ENCODE measurements at places on chromosomes 3 and 15.

DNA sequence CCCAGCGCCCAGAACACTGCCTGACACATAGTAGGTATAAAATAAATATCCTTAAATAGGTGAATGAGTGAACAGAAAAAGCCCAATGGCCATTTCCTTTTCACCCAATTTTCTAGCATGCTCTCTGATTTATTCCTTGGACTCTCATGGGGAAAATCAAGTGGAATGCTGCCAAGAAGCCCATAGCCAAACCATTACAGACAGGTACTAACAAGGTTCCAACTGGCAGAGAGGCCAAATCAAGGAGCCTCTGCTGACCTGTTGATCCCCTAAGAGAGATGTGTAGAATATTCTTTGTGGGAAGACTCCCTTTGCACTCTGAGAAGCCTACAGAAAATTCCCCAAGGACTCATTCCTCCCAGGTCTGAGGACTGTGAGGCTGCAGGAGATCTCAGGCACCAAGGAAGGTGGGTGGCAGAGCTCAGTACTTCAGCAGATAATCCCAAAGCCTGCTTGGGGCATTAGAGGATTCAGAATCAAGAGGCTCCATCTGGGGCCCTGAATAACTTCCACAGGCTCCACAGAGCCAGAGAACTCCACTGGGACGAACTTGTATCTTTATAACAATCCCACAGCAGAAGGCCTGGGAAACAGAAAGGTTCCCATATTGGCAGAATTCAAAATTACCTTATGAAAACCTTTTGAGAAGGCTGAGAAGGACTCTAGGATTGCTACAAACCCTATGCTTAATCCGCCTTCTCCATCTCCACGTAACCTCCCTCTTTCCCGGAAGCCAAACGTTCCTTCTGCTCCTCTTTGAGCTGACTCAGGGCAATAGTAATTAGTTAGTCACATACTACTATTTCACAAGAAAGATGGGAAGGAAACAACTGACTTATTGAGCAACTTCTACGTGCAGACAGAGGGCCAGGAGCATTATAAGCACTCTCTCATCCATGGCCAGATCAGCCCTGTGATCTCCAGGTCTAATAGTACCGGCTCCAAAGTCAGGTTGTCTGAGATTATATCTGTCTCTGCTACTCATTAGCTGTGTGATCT lies 34.5 kb downstream of the PRICKLE2 start:
- DNase-seq, result no peak

- DNase-seq, result no peak
Measured at GRCh38 chr3:57646723-57647122, 46.2 kb downstream of the DENND6A start.

DNA sequence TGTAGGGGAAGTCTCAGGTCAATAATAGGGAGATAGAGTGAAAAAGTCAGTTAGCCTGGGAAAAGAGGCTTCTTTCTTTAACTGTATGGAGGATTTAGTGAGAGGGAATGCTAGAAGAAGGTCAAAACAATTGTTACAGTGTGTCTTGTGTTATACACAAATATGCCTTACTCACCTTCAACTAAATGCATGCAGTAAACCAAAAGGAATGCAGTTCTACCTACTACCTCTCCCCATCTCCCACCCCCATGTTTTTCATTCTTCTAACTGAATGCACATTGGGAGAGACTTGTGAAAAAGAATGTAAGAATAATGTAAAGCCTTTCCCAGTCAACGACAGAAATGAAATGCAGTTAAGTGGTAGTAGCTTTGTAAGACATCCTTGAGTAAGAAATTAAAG lies 33.8 kb downstream of the CCDC66 start:
- no peak for DNase-seq

- DNase-seq, result no peak
Measured at GRCh38 chr3:140545756-140546155, 132.1 kb upstream of the TRIM42 start.

DNA sequence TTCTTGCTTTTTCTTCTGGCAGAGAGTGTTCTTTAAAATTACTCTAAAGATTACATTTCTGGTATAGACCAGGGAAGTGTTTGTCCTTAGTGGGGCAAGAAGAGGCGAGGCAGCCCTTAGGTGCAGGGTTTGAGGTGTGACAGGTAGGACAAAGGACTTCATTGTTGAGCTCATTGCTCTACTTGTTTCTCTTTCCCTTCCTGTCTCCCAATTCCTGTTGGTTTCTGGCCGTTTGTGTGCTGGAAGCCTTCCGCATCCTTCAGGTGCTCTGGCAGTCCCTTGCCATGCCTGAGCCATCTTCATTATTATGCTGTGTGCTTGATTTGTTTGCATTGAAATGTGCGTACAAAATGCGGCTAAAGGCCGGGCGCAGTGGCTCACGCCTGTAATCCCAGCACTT lies 85.1 kb downstream of the CCK start:
- no peak for DNase-seq

GRCh38 chr3:77025471-77025870 lies 14.4 kb upstream of the ROBO2 start:
- no peak for DNase-seq

- no peak for DNase-seq
Measured at GRCh38 chr15:62455441-62455921, 290.4 kb upstream of the C2CD4B start.

- no peak for DNase-seq
Measured at GRCh38 chr15:55775316-55775715, 32.4 kb upstream of the PRTG start.

- no peak for DNase-seq
Measured at GRCh38 chr3:147758771-147759170, 349.6 kb downstream of the ZIC1 start.

- peak; percentile 36 for DNase-seq
Measured at GRCh38 chr15:31364301-31365031, 37.8 kb downstream of the KLF13 start.

GRCh38 chr3:143507735-143508580 lies 340.3 kb downstream of the SLC9A9 start:
- no peak for DNase-seq

- no peak for DNase-seq
Measured at GRCh38 chr15:64379216-64379960, 1.9 kb downstream of the PCLAF start.

- DNase-seq, result no peak
Measured at GRCh38 chr3:66923969-66924368, 74.1 kb upstream of the KBTBD8 start.

DNA sequence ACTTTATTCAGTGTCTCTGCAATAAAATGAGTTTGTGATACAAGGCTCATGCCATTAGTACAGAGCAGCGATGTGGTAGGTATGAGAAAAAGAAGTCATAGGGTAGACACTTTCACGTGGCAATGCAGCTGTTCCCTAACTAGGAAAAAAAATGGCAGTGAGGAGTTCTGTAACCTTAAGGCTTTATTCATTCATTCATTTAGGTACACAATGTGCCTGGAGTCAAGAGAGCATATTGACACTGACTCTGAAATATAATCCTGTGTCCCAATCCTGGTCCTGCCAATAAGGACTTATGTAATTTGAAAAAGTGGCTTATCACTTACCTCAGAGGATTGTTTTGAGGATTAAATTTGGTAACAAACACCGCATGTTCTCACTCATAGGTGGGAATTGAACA lies 173.0 kb upstream of the AZI2 start:
- DNase-seq, result no peak

- DNase-seq, result no peak
Measured at GRCh38 chr3:140128217-140128616, 193.2 kb downstream of the CLSTN2 start.

- no peak for DNase-seq
Measured at GRCh38 chr15:57196865-57197264, 179.4 kb upstream of the CGNL1 start.

DNA sequence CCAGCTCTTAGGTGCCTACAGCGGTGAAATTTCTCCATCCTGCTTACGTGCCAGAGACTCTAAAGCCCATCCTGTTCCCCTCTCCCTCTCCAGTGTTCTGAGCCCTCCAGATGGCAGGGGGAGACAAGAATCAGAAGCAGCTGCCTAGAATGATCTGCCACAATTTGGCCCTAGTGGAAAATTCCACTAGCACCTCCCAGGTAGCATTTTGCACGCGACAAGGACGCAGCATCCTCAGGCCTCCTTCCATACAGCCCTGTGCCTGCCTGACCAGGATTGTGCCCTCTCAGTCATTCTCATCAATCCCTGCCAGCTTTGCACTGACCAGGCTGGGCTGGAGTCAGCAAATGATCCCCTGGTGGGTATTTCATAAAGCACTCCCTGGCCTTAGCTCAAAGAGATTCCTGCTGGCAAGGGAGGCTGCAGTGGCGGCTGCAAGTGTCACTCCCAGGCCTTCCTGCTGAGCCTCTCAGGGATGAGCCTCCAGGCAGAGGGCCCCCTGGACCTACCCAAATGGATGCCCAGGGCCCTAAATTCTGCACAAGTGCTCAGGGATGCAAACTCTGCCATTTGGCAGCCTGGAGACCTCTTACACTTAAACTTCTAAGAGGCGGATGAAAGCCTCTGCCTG lies 130.2 kb upstream of the ATP2B2 start:
- DNase-seq, result no peak

- no peak for DNase-seq
Measured at GRCh38 chr3:33664195-33664594, 53.9 kb downstream of the CLASP2 start.

DNA sequence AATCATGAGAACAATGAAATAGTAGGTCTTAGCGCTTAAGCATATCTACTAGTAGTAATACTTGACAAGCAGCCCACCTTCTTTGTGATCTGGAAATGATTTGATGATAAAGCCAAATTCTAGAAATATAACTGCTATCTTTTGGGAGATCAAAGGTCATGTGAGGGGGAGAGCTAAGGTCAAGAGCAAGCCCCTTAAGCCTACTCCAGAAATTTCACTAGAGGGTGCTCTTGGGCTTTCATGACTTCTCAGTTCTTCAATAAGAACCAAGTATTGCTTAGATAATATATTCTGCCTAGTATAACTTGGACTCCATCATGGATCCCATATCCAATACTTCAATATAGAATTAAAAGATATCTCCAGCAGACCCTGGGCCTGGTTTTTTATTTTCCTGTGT lies 319.6 kb downstream of the ZBTB20 start:
- DNase-seq, result no peak

DNA sequence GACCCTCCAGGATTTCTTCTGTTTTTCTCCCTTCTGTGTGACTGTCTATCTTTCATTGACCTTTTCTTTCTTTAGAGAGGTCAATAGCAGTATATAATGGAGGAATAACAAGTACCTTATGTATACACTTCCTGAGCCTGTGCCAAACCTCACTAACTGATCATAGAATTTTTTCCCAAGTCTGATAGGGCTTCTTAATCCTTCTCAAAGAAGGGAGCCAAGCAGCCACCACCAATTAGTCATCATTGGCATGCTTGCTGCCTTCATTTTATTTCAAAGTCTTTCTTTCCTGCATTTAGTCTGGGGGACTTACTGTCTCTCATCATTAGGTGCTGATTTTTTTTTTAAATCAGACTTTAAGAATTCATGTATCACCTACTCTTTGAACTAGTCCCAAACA lies 327.0 kb downstream of the FEZF2 start:
- DNase-seq, result no peak

DNA sequence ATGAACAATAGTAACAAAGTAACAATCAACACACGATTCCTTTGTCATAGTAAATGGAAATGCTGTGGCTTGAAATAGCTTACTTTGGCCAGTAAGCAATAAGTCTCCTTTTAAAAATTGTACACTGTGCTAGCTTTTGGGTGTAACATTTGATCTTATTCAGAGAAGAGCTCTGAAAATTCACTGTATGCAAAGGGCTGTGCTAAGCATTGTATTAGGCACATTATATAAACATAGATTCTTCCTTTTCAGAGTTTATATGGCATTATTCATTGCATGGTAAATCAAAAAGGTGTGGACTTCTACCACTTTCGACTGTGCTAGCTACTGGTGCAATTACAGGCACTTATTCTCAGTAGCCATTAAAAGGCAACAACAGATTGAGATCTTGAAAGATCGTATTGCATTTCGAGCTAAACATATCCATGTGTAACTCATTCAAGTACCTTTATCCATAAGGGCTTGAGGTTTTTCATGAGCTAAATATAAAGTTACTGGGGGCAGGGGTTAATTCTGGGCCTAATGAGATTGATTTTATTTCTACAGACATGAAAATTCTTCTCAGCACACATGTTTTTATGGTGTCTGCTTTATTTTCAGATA lies 246.8 kb downstream of the NR1D2 start:
- no peak for DNase-seq

DNA sequence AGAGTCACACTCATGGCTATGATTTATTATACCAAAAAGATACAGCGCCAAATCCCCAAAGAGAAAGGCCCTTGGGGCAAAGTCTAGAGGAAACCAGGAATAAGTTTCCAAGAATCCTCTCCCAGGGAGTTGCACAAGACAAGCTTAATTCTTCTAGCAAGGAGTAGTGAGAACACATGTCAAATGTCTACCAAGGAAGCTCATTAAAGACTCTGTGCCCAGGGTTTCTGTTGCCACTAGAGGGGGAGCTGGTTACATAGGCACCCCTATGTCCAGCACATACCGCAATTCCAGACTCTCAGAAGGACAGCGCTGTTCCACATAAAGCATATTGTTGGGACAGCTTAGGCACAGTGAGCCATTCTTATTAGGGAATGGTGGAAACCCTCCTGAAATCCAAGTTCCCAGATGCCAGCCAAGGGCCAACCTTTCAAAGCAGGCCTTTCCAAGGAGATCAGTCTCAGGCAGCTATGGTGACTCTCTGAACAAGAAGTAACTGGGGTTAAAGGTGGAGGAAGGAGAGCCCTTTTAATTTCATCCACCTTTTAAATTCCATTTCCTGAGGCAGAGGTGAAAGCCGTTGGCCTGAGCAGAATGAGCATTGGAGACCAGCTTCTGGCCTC lies 194.2 kb downstream of the UACA start:
- no peak for DNase-seq
